ENCODE measurements at places on chromosomes 16 and 17.

DNA sequence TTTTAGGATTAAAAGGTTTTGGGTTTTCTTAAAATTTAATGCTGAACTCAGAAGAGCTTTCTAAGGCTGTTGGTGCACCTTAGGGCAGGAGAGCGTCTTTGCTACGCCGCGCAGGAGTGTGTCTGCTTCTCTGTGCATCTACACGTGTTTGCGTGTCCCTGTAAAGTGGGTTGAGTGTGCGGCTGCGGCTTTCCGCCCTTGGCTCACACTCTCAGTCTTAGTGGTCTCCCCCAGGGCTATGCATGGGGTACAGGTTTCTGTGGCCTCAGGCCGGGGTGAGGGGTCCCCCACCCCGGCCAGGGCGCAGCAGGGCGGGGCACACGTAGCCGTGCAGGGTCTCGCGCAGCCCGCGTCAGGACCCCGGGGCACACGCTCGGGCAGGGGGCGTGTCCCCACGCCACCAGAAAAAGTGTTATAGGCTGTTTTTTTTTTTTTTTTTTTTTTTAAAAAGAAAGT is 727 bp upstream of the TENT4B start:
- DNase-seq, result peak; percentile 60

- DNase-seq, result no peak
These were observed 7.5 kb downstream of the FLOT2 start for GRCh38 chr17:28889996-28890395.

DNA sequence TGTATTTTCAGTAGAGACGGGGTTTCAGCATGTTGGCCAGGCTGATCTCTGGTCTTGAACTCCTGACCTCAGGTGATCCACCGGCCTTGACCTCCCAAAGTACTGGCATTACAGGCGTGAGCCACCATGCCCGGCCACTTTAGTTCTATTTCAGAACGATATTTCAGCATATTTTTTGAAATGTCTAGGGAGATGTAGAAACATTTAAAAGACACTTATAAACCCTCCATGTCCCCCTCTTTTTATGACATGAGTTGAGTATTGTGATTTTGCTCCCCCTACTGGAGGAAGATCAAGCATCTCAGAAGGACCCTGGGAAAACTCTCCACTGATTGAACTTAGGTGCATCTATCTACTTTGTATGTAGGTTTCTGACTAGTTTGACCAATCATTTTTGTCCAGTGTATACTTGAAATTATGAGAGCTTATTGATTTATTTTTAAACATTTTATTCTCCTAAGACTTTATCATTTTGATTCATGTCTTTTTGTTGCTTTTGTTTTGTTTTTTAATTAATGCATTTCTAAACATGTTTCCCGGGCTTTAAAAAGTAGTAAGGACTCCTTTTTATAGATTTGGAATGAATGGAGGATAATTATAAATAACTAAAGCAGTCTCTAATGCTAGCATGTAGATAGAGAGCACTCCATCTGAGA is 105.1 kb downstream of the CHD9 start:
- peak; percentile 14 for DNase-seq

DNA sequence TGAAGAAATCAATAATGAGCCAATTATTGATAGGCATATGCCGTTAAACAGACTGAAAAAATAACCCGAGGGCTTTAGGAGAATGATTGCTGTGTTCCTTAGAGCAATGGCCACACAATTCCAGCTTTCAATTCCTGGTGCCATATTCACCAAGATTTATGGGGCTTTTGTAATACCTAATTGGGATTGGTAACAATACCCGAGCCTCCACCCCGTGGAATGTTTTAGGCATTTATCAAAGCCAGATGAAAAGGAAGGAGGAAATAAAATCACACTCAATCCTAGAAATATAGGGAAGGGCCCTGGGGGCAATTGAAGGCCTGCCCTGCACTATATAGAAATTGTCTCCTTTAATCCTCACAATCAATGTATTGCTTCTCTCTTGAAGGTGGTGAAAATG is 42.1 kb upstream of the MLYCD start:
- DNase-seq, result no peak

DNA sequence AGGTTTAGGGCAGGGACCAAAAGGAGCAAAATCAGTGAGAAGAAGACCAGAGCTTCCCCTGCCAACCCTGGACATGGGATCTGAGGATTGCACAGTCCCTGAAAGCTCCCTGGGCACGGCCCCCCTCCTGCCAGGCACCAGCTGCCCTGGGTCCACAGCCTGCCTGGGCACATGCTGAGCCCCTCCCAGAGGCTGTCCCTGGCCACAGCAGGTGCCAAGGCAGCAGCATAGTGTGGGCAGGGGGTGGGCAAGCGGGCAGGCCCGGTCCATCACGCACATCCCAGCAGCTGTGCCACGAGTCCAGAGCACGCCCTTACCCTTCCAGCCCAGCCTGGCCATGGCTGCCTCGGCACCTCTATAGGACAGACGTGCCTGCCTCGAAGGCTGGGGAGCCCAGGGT is 12.7 kb downstream of the SCN4A start:
- no peak for DNase-seq

- no peak for DNase-seq
These were observed 4.8 kb downstream of the NARF start for GRCh38 chr17:82463391-82463790.

DNA sequence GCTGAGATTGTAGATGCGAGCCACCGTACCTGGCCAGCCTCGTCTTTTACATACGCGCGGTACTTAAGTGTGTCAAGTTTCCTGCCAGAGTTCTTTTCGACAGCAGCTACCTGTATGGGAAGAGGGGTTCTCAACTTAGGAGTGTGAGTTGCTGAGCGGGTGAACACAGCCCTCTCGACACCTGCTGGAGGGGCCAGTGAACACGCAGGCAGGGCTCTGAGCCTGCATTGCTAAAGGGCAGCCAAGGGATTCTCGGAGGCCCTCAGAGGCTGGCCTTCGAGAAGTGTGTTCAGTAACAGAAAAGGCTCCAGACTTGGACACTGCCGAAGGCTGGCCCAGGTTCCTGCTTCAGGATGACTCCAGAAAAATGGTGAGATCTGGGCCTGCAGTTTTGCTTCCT is 6.1 kb downstream of the ZC3H18 start:
- no peak for DNase-seq

- peak; percentile 78 for DNase-seq
These were observed 36.1 kb upstream of the ZC3H18 start for GRCh38 chr16:88533932-88534637.

GRCh38 chr16:86576591-86577313 is 1.6 kb upstream of the FOXL1 start:
- no peak for DNase-seq

- DNase-seq, result no peak
These were observed 3.3 kb upstream of the ABCA9 start for GRCh38 chr17:69064001-69064400.

- no peak for DNase-seq
These were observed 133.4 kb downstream of the SPACA3 start for GRCh38 chr17:33124871-33125551.

- no peak for DNase-seq
These were observed 37.4 kb downstream of the CLEC16A start for GRCh38 chr16:10981697-10982216.
